ENCODE measurements at places on chromosomes 3 and 15.

DNA sequence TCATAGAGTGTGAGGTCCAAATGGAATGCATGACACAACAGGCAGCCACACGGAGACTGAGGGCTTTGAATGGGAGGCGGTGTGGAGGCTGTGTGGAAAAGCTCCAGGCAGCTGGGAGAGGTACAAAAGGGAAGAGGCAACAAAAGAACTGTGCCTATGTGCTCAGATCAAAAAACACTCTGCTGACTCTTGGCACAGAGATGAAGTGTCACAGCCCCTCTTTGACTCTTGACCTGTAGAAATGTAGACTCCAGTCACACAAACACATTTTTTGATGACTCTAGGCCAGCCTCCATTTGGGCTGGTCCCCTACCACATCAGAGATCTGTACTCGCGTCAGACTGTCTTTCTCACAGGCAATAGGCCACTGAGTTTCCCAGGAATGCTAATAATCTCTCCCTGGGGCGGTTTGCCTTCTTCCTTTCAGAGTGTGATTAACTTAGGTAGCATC, 456.0 kb downstream of the TUSC7 start:
- no peak for DNase-seq

GRCh38 chr3:31543375-31543774, 10.7 kb downstream of the STT3B start:
- DNase-seq: no peak

DNA sequence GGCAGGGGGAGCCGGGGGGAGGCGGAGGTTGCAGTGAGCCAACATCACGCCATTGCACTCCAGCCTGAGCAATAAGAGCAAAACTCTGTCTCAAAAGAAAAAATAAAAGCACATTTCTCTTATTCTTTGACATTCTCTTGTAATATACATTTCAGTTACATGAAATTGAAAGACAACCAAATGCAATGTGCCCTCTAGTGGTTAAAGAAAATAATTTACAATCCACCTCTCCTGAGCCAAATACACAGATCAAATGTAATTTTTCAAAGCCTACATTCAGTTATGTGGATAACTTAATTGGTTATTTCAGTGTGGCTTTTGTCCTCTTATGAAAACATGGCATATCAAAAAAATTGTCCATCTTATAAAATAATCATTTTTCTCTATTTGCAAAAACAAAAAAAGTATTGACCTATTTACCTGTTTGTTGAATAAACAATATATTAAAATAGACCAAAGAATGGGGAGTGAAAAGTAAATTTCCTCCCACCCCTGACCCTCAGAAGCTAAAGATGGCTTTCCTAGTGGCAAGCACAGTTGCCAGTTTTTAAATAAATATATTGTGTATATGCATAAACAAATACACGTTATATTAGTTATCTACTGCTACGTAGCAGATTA, 14.2 kb upstream of the U2SURP start:
- peak; percentile 21 for DNase-seq

- DNase-seq: no peak
These were observed 149.7 kb downstream of the RBMS3 start for GRCh38 chr3:29430558-29430971.

DNA sequence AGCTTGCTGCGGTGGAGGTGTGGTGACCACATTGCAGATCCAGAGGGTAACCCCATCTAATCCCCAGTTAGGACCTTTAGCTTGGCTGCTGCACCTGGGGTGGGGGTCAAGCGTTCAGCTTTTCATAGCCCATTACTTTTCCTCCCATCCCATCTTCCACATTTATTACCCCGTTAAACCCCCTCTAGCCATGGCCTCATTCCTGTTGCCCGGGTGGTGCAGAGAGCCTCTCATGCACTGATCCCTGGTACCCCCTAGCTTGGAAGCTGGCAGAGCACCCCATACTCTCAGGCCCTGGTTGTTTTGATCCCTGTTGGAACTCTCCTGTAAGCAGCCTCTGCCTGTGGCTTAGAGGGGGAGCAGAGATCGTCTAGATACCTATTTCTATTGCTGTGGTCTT, 20.8 kb downstream of the CDAN1 start:
- DNase-seq: no peak

- no peak for DNase-seq
These were observed 55.7 kb downstream of the UNC13C start for GRCh38 chr15:54033869-54034458.

Measured in NCI-H526 treated with DMSO at 0.1 percent for 48 hours (cell line).